NCI-H1694 (cell line): ENCODE measurements at places on chromosomes 6 and 20.

DNA sequence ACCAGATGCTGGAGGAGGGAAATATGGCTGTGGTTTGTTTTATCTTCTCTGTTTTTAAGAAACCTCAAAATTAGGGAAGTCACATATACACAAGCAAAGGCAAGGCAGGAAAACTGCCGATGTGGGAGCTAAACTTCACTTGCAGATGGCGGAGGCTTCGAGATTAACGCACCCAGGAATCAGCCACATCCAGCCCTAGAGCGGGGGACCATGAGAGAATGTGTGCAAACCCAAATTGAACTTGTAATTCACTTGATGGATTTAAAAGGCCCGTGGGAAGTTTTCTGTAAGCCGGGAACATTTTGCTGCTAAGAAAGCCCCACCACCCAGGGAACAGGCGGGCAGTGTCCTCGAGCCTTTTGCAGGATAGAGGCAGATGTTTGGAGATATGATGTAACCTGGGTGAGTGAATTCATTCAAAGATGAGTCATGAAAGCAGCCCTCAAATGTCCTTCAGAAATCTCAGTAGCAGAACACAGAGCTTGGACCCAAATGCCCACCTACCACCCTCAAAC, 39.9 kb downstream of the PREX1 start:
- no peak for DNase-seq

- DNase-seq = no peak
Observed at GRCh38 chr6:12849809-12850198, 133.2 kb downstream of the PHACTR1 start.

DNA sequence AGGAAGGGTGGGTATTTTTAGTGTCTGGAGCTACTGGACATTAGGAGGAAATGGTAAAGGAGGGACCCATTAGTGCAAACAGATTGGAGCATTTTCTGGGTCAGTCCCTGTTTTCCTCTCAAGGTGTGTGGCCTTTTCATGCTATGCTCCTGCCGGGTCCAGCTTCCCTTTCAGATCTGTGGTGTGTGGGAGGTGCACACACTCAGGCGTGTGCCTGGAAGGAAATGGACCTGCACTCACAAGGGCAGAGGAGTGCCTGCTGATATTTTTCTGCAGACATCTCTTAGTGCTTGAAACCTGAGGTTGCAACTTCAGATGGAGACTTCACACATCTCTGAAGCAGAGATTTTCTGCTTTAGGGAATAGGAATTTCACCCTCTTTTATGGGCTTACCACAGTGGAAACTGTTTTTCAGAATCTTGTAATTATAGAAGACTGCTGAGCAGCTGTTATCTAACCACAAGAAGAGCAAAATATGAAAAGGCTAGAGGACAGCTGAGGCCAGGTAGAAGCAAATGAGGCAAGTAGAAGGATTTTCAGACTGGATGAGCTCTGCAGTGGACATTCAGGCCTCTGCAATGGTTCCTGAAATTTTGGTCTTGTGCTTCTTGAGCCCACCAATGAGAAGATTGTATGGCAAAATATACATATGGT, 764.3 kb downstream of the QKI start:
- no peak for DNase-seq

GRCh38 chr6:12014027-12014872, 2.1 kb downstream of the HIVEP1 start:
- no peak for DNase-seq

GRCh38 chr20:53695797-53696527, 102.3 kb upstream of the ZNF217 start:
- no peak for DNase-seq

DNA sequence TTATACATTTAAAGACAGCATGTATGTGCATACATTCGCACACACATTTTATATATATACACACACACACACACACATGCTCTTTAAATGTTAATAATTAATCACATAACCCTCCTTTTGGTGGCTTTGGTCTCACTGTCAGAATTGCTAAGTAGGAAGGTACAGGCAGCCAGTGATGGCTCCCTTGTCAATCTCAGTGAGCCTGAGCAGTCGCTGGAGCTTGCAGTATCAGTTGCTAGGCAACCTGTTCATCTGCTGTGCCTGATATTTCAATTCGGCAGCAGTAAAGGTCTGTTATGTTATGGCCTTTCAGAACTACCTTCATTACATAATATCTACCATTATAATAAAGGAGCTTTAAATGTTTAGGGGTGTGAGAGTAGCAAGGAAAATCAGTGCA, 374.3 kb downstream of the LMBRD1 start:
- DNase-seq = peak; percentile 81

DNA sequence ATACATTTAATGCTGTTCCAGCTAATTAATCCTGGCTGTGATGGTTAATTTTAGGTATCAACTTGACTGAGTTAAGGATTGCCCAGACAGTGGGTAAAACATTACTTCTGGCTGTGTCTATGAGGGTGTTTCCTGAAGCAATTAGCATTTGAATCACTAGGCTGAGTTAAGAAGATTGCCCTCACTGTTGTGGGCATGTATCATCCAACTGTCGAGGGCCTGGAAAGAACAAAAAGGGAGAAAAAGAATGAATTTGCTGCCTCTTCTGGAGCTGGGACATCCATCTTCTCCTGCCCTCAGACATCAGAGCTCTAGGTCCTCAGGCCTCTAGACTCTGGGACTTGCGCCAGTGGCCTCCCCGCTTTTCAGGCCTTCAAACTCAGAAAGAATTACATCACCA, 34.3 kb downstream of the SDHAF4 start:
- DNase-seq = no peak

GRCh38 chr6:33980176-33981175, 165.4 kb downstream of the GRM4 start:
- DNase-seq = no peak

DNA sequence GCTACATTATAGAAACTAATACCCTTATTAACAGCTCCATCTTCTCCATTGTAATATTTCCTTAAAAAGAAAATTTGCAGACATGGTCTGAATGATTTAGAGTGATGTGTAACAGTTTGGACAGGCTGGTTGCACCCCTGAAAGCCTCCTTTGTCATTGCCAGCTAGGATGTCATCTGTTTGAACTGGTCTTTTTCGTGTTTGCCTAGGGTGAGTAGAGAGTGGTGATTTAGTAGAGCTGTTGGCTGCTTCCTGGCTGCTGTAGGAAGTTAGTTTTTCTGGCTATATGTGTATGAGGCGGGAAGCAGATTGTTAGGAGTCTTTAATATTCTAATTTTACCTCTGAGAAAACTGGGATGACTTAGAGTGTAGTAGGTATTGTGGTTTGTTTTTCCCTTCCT, 101.1 kb downstream of the ZFAND3 start:
- DNase-seq = no peak

DNA sequence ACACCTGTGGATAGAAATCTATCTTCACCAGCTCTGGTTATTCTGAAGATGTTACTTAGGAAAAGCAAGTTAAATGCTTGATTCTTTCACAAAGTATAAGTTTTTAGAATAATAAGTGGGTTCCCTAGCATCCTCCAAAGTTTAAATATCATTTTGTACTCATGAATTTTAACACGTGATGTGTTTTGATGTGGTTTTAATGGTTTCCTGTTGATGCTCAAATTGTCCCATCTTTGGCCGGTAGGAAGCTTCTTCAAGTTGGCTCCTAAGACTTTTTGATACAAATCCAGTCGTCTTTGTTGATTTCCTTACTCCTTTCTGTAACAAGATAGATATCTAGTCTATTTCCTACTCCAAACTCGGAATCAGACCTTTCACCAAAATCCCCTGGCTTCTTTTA, 94.5 kb upstream of the STXBP5 start:
- no peak for DNase-seq

DNA sequence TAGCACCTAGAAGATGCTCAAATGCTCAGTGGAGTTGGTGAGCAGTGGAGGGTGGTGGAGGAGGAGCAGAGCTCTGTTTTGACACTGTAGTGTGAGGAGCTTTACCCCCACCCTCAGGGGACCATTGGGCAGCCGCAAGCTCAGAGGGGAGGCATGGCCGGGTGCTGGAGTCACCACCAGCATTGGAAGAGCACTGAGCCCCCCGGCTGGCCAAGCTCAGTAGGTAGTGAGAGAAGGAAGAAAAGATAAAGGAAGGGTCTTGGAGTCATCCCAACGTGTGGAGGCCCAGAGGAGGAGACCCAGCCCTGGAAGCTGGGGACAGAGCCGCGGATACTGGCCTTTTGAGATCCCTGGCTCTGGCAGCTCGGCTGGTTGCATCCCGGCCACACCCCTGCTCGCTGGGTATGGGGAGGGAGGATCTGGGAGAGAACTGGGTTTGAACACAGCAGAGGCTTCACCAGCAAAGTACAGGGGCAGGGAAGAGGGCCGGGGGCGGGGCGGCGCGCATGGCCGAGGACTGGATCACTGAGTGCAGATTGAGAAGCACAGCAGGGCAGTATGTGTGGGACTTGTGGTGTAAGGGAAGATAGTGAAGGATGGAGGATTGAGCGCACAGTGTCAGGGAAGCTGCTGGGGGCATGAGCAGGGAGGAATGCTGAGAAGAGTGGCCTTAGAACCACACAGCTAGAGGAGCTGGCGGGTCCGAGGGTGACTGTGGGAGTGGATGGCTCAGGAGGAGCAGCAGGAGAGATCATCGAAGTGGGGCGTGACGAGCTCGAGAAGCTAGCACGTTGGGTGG, 24.4 kb downstream of the SYNDIG1 start:
- DNase-seq = no peak

GRCh38 chr20:31637660-31638059, at the start of gene COX4I2:
COX4I2 (plus strand) TSS chr20:31637912; CDS start chr20:31639018, 1,106 bp downstream.
- no peak for DNase-seq
